ENCODE measurements at places on chromosomes 13 and 19.

- no peak for DNase-seq
Measured at GRCh38 chr19:27752530-27753184, 1460.3 kb downstream of the UQCRFS1 start.

DNA sequence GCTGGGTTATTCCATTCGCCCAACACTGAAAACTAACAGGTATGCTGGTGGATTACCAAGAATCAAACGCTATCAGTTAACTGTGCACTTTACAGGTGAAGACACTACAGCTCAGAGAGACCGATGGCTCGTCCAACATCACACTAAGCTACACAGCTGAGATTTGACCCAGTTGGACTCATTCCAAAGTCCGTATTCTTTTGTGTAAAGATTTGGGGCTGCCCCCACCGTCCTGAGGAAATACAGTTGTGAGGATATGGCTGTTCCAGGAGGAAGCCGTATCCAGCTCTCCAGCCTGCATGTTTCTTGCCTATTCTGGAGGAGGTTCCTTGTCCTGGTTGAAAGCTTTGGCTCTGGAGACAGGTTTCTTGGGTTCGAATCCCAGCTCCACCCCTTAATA lies 4.2 kb downstream of the ZSCAN5A start:
- DNase-seq = no peak

GRCh38 chr13:53848366-53848961 lies 819.9 kb downstream of the OLFM4 start:
- DNase-seq = no peak

DNA sequence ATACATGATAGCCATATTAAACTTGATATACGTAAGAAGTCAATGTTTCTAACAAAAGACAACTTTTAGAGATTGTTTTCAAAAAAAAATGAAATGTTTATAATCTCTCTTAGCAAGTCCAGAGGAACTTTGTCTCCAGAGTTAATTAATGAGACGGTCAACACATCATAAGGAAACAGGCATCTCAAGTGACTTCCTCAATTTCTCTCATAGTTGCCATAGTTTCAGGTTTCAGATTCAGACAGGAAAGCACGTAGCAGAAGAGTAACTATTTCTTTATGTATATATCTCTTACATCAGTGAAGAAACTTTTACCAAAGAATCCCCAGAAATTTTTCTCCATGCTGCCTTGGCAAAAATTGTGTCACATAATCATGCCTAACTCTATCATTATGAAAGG lies 159.6 kb upstream of the ATXN8OS start:
- DNase-seq = no peak

DNA sequence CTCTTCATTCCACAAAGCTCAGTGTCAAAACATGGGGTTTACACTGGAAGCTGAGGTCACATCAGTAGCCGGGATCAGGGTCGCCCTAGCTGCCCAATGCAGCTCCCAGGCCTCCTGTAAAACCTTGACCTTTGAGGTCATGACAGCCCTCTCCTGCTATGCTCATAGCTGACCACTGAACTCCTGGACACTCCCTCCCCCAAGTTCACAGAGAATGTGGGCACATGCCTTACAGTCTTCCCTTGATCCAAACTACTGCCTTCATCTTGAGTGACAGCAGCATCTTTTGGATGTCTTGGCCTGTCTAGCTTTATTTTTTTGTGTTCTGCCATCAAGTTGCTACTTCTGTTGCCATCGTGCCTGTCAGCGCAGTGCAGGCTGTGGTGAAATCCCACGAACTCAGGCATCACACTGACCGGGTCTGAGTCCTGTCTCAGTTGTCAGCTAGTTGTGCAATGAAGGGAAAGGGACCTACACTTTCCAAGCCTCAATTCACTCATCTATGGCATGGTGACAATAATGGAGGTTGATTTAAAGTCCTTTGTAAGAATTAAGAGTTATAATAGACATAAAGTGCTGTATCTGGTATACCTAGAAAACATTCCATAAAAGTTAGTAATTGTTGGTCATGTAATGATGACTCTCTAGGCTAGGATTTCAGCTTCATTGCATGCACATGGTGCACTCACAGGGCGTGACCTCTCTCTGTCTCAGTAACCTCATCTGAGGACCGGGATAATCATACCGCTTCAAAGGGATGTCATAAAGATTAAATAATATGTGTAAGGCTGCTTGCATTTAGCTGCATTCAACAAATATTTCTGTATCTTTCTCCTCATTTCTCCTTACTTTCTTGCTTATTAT lies 16.4 kb upstream of the ALOX5AP start:
- DNase-seq = no peak

DNA sequence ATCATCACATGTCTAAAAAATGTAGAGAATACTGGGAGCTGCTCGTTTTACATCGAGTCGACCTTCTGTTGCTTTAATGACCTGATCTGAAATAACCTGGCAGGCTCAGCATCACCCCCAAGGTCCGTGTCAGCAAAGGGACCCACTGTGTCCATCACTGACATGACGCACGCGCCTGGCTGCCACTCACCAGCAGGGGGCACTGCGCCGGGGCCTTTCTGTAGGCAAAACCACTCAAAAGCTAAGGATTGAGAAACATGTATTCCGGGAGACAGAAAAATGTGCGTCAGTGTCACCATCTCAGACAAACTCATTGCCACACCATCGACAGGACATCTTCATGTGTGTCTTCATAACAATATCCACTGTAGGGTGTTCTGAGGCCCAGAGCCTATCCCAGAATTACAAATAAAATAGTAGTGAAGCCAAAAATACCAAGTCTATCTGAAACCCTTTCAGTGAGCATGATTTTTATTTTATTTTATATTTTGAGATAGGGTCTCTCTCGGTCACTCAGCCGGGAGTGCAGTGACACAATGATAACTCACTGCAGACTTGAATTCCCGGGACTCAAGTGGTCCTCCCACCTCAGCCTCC lies 130.3 kb upstream of the LSM14A start:
- no peak for DNase-seq

DNA sequence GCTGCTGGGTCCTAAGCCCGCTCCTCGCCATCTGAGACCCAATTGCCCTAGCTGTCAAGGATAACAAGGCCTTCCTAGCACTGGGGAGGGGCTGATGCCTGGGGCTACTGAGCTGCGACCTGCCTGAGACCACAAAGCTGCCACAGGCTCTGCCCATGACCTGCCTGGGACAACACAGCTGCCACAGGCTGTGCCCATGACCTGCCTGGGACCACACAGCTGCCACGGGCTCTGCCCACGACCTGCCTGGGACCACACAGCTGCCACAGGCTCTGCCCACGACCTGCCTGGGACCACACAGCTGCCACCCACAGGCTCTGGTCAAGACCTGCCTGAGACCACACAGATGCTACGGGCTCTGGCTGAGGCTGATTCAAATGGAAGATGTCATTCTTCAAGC lies 54.8 kb downstream of the EPS15L1 start:
- DNase-seq = no peak

- no peak for DNase-seq
Measured at GRCh38 chr13:73757481-73758233, 376.5 kb downstream of the KLF12 start.

Measured in DMS 273 treated with DMSO at 0.1 percent for 48 hours (cell line).